ENCODE measurements at places on chromosomes 6 and 20.

- DNase-seq = peak; percentile 68
Measured at GRCh38 chr6:1596088-1596852, 13.4 kb upstream of the FOXC1 start.

GRCh38 chr20:44073675-44074071, 113.3 kb downstream of the JPH2 start:
- no peak for DNase-seq

GRCh38 chr20:38112930-38113294, 52.2 kb downstream of the TGM2 start:
- DNase-seq = no peak

DNA sequence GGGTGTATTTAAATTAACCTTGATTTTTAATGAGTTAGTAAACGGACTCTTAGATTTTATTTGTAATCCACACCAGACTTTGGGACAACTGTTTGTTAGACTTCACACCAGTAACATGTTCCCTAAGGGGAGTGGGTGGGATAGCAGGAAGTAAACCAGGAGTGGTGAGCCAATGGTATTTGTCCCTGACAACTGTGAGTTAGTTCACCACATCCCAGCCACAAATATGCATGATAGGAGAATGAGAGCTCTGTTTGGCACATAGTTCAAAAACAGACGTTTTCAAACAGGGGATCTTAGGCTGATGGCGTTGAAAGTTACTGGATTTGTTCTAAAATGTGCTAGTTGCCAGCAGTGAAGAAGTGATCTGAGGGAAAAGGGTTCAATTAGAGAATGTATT, 18.7 kb upstream of the COL10A1 start:
- no peak for DNase-seq

- no peak for DNase-seq
Measured at GRCh38 chr20:23746321-23746720, 4.4 kb downstream of the CST1 start.

- no peak for DNase-seq
Measured at GRCh38 chr6:25169553-25169952, 109.6 kb upstream of the CARMIL1 start.

GRCh38 chr6:160678230-160678629, 14.2 kb upstream of the LPA start:
- no peak for DNase-seq

GRCh38 chr6:161444464-161444863, 170.6 kb upstream of the AGPAT4 start:
- DNase-seq = no peak

DNA sequence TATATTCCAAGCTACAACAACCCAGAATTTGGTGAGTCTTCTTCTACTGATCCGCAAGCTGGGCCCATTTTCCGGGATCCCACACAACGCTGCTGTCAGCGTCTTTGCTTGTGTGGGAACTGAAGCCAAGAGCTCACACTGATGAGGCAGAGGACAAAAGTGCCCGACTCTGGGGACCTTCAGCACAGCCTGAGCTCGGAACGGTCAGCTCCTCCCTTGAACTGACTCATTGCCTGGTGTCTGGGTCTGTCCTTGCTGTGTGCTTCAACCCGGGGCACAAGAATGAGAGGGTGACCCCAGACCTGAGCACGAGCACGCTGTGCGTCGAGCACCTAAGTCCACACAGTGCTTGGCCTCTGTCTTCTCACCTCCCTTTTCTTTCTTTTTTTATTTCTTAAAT, 33.5 kb downstream of the DACT2 start:
- DNase-seq = no peak

DNA sequence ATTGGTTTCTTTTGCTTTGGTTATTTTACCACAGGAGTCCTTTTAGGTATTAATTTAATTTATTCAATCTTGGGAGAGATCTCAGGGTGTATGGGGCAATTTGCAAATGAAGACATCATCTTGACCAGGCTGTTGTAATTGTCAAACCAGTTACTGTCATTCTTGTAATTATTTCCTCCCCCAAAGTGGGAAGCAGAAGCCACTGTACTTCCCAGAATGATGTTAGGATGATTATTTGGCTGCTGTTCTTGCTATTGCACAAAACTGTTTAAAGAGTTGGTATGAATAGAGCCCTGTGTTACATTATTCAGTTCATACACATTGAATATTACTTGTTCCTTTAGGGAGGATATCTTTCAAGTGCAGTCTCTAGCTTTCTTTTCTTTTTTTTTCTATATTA, 1.7 kb downstream of the TAAR6 start:
- DNase-seq = no peak

GRCh38 chr6:159467473-159468041, 225.5 kb downstream of the SOD2 start:
- no peak for DNase-seq

GRCh38 chr6:5878792-5879191, 127.9 kb downstream of the NRN1 start:
- no peak for DNase-seq

DNA sequence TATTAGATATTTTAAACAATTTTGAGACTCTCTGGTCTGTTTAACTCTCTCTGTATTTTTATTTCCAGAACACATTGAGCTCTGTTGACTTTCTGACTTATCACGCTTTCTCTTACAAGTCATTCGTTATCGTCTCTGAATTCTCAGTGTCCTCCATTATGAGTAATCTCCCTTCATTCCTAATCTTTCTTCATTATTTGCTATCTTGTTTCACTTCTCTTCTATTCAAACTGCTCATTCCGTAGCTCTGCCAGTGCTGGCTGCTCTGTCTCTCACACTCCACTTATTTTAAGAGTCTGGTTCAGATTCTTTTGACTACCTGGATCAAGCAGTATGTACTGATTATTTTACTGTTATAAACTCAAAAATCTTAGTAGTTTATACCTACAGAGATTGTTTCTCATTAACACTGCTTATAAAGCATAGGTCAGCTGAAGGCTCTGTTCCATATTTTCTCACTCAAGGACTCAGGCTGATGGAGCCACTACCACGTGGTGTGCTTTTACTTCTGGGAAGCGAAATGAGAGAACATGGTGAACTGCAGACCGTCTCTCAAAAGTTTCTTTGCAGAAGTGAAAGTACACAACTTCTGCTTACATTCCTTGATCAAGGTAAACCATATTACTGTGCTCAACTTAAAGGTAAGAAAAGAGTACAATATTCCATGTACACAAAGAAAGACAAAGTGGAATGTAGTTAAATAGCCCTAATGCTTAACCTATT, 485.2 kb downstream of the GRIK2 start:
- no peak for DNase-seq

- DNase-seq = no peak
Measured at GRCh38 chr6:25384967-25385366, 105.8 kb downstream of the CARMIL1 start.

DNA sequence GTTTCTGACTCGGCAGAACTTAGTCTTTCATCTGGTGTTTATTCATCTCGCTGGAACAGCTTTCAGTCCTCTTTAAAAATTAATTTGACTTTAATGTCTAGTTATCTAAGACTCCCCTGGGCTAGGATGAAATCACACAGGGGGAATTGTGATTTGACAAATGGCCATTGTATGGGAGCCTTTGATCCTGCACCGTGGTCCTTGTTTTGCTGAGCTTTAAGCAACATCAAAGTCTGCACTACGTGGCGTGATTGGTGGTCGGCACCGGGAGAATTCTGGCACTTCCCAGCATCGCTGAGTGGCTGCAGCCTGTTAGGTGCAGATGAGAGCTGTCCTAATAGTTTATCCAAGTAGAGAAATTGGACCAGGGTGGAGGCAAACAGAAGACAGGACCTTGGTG, 146.9 kb downstream of the TBC1D7 start:
- DNase-seq = no peak

DNA sequence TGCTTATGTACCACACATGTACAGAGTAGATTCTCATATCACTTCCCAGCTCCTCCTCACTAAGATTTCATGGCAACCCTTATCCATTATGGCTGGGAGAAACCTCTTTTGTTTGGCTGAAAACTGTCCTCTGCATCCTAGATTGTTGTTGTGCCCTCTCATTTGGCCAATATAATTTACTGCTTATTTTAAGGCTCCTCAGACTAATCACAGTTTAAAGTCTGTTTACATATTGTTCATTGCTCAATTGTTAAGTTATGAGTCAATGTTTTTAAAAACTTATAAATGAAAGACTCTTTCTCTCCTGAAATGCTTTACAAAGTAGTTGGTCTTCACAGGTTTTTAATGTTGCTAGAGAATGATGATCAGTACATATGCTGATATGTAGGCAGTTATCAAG, 57.3 kb downstream of the FAM83B start:
- no peak for DNase-seq

DNA sequence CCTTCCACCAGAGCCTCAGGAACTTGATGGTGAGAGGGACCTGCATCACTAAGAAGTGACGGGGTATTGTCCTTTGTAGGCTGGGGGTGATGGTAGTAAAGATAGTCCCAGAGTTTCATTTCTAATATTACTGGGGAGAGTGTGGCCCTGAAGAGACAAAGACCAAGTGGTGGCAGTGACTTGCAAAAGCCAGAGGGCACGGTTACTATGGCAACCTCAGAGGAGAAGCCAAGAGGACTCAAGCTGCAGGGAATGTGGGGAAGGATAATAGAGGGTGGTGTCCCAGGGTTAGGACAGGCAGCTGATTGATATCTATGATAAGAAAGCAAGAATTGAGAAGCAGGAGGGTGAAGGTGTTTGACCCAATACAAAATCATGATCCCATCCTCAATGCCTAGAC, 42.5 kb downstream of the HLA-G start:
- DNase-seq = no peak

DNA sequence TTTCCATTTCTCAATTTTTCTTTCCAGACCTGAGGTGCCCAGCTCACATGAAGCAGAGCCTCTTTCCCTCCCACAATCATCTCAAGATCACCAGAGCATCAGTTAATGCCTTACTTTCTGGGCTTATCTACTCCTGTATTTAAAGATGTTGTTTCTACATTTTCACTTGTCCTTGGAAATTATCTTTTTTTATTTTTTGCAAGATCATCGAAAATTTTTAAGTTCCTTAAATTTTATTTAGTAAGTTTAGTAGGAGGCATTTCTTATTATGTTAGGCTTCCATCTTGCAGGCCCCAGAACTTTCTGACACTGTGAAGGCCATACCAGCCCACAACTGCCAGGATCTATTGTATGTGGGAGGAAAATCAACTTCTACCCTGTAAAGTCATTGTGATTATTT, 466.0 kb downstream of the PRKN start:
- DNase-seq = no peak

DNA sequence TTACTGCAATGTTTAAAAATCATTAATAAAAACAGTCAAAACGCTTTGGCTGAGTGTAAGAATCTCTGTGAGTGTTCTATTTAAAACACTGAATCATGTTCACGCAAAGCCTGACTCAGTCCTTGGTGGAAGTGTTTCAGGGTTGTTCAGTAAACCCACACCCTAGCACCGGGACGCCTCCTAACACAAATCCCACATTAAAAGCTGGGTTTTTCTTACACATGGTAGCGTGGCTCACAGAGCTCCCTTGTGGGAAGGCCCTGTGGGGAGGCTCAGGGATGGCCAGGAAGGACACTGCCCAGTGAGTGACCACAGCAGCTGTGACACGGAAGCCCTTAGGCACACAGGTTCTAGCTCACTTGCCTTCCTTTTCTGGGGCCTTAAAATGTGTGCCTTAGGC, 80.2 kb downstream of the GMPR start:
- peak; percentile 15 for DNase-seq

GRCh38 chr6:56682635-56683034, 39.9 kb upstream of the DST start:
- no peak for DNase-seq

GRCh38 chr6:43771210-43771857, 1.3 kb downstream of the VEGFA start:
- peak; percentile 44 for DNase-seq

DNA sequence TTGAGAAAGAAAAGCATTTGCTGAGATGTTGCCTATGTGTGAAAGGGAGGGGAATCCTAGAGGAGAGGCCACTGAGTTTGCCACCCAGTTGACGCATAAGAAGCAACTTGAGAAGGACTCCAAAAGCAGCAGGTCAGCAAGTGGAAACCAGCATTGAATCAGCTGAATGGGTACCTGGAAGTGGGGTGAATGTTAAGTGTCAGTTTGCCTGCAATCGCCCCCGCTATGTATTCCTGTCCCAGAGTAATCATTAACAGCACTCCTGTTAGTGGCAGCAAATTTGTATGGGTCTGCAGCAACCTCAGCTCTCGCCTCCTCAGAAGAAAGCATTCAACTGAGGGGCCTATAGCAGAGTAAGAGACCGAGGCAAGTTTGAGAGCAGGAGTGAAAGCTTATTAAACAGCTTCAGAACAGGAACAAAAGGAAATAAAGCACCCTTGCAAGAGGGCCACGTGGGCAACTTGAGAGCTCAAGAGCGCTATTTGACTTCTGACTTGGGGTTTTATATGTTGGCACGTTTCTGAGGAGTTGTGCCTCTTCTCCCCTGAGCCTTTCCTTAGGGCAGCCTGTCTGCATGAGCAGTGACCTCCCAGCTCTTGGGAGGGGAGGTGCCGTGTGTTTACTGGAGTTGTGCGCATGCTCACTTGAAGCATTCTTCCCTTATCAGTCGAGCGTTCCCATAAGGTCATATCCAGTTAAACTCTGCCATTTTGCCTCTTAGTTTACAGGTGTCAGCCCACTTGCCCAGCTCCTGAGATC, 122.6 kb upstream of the PHACTR1 start:
- no peak for DNase-seq

- no peak for DNase-seq
Measured at GRCh38 chr20:20827992-20828597, 115.7 kb upstream of the RALGAPA2 start.

DNA sequence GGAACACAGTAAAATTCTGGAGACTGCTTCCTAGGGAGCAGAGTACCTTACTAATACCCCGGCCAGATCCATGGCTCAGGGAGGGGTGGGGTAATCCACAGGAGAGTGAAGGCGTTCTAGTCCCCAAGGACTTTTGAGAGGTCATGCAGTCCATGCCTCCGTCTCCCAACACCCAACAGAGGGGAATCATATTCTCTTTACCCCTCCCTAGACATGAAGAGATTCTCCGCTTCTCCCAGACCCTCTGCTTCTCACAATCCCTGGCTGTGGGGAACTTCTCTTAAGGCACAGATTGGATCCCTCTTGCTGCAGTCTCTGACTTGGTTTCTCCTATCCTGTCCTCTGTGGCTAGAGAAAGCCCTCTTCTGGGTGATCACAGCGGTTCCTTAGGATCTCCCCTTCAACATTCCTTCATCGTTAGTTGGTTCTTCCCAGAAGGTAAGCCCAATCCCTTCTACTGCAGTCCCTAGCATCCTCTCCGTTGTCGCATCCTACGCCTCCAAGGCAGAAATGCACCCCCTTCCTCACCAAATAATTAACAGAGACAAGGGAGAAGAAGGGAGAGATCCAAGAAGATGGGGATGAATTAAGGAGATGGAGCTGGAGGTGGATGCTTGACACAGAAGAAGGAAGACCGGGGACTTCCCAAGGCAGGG, 562 bp downstream of the GGT7 start:
- DNase-seq = no peak

- no peak for DNase-seq
Measured at GRCh38 chr6:95846652-95847051, 169.1 kb upstream of the FUT9 start.

DNA sequence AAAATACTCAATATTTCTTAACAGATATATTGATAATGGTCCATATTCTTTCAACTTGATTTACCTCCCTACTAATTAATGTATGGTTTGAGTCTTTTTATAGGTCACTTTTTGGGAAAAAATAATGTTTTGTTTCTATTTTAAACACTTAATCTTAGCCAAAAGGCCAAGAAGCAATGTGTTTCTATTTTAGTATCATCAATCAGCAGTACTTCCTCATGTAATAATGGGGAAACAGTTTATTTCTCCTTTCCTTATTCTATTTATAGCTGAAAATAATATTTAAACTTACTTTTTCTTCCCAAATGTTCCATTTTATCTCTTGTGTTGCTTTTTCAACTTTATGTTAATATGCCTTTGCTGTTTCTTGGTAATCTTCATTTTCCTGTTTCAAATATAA, 295.1 kb downstream of the ALDH8A1 start:
- no peak for DNase-seq

- DNase-seq = no peak
Measured at GRCh38 chr6:342832-343179, 48.7 kb upstream of the IRF4 start.

Data from CD4-positive, alpha-beta T cell treated with Interleukin-10 for 1 hour (primary cell).